ENCODE measurements at places on chromosomes 2 and 18. TPM values are rescaled to one million over a fixed set of nuclear protein-coding genes. Genes with fewer than 3 reads are reported as not detected.

DNA sequence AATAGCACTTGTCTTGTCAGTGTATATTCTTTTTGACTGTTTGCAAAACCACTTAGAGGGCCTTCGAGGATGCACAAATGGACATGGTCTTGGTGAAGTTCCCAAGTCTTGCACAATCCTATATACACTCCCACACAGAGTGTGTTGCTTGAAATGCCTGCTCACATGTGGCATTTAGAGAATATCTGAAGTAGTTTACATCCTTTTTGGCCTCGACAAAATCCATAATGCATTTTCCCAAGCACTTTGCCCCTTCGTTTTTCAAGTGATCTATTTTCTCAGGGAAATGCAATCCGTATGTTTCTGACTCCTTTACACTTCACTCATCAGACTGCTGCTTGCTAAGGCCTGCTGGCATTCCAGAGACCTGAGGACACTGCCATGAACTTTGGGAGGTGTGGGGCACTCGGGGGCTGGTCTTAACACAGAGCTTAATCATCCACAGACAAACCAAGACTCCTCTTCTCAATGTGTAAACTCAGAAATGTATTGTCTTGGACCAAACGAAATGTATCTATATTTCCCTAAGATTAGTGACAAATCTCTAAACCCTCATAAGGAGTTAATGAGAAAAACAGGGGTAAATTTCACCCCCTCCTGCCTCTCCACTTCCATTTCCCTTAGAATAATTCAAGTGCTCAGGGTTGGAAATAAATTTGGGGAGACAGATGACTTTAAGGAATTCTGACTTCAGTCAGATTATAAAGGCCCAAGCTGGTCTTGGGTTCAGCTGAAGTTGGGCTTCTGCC is 219.3 kb upstream of the APCDD1 start:
- H3K36me3 ChIP-seq, result no peaks in the 10 kb centered on the region
- DNase-seq, result no peak
- H3K4me3 ChIP-seq, result no peak overlapping the region
- H3K4me1 ChIP-seq, result peaks cover 20% of the 10 kb centered on the region
- no peak overlapping the region for H3K27ac ChIP-seq

DNA sequence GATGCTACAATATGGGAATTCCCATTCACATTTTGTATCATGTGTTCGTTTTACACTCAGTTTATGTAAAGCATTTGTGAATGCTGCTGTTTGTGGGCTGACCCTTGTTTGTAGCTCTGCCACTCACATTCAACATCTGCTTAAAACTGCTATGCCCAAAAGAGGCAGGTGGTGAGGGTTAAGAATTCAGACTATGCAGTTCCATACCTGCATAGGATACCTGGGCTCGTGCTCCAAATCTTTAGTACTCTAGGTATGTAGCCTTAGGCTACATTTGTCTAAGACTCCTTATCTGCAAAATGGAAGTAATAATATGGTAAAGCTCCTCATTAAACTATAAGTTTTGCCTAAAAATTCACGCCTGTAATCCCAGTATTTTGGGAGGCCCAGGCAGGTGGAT is 199.5 kb downstream of the GPD2 start:
- H3K27me3 ChIP-seq, result no peaks in the 10 kb centered on the region
- H3K4me3 ChIP-seq, result no peak overlapping the region
- no peak for DNase-seq
- no peak overlapping the region for H3K27ac ChIP-seq
- H3K36me3 ChIP-seq, result no peaks in the 10 kb centered on the region
- no peaks in the 10 kb centered on the region for H3K4me1 ChIP-seq

DNA sequence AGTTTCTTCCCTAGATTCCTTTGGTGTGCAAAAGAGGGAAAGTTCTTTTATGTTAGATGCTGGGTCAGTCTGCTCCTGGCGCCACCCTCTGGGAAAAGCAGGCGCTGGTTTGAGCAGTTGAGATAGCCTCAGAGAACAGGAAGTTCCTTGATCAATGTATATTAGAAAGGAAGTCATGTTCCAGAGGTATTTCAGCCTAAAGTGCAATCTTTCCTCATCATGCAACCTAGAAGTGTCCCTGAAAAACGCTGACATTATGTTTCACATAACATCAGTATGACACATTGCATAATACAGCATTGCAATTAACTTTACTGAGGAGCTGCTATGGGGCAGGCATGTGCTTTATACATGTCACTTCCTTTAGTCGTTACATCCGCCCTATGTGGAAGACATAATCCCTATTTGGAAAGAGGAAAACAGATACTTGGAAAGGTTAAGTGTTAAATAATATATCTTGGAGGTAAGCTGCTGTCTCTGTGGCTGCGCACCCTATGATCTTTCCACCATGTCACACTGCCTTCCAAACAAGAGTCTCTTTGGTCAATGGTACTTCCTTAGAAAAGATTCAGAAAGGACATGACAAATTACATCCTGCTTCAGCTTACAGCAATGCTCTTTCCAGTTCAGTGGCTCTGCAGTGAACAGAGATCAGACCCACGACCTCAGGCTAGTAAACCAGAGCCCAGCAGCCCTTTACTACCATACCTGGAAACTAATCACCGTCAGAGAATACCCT is 369.7 kb downstream of the RAD51AP2 start:
- no peak overlapping the region for H3K4me3 ChIP-seq
- H3K36me3 ChIP-seq, result no peaks in the 10 kb centered on the region
- H3K27me3 ChIP-seq, result no peaks in the 10 kb centered on the region
- no peak overlapping the region for H3K27ac ChIP-seq
- no peaks in the 10 kb centered on the region for H3K4me1 ChIP-seq

DNA sequence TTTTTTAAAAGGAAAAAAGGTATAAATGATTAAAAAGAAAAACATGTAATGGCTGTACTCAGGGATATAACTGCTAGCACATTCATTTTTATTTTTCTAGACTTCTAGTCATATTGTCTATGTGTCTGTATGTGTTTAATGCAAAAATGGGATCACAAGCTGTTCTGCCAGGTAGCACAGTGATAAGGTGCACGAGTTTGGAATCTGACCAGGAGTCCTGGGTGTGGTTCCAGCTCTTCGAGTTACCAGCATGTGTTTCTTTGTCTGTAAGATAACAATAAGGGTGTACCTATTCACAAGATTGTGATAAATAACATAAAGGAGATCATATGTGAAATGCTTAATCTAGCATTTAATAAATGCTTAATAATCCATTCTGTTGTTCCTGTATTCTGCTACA is 145.3 kb downstream of the PKP4 start:
- H3K36me3 ChIP-seq, result no peaks in the 10 kb centered on the region
- no peak overlapping the region for H3K4me3 ChIP-seq
- peak; percentile 12 for DNase-seq
- no peak overlapping the region for H3K27ac ChIP-seq
- H3K27me3 ChIP-seq, result no peaks in the 10 kb centered on the region

DNA sequence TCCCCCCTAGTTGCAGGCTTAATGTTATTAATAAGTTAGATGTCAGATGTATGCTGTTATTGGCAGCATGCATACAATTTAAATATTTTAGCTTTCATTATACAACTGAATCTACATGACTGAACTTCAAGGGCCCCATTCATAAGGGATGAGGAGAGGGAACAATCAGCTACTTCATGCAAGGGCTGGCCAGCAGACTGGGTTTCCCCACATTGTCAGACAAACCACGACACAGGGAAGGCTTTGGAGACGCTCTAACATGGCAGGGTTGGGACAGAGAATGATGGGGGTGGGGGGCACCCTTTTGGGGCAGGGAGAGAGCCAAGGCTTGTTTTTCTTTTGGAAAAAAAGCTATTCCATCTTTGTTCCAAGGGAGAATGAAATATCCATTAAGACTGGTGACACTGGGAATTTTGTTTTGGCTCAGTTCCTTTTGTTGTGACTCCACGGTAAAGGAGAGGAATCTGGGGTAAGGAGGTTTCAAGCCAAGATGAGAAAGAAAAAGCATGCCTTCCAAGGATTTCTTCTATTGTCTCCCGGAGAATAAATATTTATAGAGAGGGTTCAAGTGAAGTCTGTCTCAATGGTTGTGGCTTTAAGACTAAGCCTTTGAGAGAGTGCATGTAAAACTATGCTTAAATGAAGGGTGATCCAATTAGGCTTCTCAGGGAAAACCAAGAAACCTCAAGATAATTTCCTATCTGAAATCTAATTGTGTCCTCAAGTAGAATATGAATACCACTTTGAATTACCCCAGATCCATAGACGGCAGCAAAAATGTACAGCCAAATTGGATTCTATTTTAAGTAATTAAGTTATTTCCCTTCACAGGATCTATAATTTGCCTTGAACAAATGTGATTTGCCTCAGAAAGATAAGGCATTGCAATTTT is 5.4 kb downstream of the CXCR4 start:
- H3K27me3 ChIP-seq, result no peaks in the 10 kb centered on the region
- DNase-seq, result no peak
- no peaks in the 10 kb centered on the region for H3K36me3 ChIP-seq

GRCh38 chr18:23384778-23385736 is 68.0 kb upstream of the RIOK3 start:
- DNase-seq, result no peak
- H3K4me3 ChIP-seq, result no peak overlapping the region
- H3K36me3 ChIP-seq, result no peaks in the 10 kb centered on the region
- no peaks in the 10 kb centered on the region for H3K27me3 ChIP-seq

DNA sequence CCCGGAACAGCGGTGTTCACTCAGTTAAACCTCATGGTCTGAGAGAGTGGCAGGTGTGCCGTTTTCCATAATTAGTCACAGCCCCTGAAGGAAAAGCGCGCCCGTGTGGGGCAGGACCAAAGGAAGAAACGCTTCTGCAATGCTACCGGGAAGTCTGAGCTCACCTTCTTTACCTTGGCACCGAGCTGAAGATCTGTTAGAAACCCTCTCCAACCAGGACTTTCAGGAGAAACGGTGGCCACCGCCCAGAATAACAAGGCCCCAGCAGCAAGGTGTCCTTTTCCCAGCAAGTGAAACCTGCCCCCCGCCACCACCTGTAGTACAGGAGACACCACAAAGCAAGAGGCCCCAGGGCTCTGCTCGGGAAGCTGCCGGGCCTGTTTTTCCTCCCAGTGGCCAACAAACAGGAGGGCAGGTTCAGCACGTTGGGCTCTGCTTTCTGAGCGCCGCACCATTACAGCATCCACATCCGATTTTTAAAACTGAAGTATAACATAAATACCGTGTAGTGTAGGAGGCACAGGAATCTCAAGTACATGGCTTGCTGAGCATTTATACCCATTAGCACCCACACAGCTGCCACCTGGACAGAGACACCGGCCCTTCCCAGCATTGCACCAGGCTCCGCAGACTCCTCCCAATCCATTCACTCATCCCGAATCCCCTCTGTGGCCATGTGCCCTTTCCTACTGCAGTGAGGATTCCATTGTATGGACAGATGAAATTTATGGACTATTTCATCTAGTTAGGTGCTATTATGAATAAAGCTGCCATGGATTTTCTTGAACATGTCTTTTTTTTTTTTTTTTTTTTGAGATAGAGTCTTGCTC is 121.8 kb upstream of the RIOK3 start:
- peaks cover 10% of the 10 kb centered on the region for H3K4me1 ChIP-seq
- no peak overlapping the region for H3K27ac ChIP-seq
- H3K4me3 ChIP-seq, result no peak overlapping the region
- peak; percentile 59 for DNase-seq

The FER1L5 gene
- 0.78 TPM for total RNA-seq

The DYNAP gene
- total RNA-seq, result not detected

The ACMSD gene
- total RNA-seq, result not detected

The ALLC gene
- not detected for total RNA-seq

The FBXO48 gene
- 3.0 TPM for total RNA-seq

The ITPRIPL1 gene
- total RNA-seq, result 0.33 TPM
